ENCODE measurements at places on chromosomes 12 and 14.

DNA sequence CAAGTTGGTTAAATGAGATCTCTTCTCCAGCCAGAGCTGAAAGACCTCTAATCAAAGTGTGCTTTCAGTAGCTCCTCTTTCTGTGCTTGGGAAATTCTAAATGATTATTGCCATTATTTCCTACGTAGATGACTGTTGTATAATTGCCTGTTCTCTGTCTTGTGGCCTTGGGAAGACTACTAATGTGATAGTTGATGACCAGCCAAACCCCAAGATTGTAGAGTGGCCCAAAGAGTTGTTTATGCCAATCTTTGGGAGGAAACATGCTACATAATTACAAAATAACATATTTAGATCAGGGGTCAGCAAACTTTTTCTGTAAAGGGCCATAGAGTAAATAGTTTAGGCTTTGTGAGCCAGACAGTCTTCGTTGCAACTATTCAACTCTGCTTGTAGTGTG, 135.1 kb upstream of the DIO2 start:
- no peak for DNase-seq

GRCh38 chr14:64235652-64236640, 58.2 kb downstream of the ESR2 start:
- peak; percentile 8 for DNase-seq

DNA sequence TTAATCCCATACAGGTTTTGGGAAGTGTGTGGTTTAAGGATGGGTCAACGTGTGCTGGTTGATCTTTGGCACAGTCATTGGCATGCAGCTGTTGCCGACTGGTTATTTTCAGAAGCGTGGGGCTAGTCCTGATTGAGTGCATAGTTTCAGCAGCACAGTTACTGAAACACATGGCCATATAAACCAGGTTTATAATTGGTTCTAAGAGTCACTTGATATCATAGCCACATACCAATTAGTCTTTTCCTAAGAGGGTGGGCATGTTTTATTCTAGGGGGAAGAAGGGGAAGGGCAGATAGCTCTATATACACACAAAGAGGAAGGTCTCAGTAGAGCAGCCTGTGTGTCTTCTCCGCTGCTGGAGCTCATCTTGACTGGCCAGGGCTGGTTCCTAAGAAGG, 11.0 kb upstream of the RPS6KL1 start:
- no peak for DNase-seq

GRCh38 chr12:129788506-129789084, 115.2 kb downstream of the TMEM132D start:
- no peak for DNase-seq

DNA sequence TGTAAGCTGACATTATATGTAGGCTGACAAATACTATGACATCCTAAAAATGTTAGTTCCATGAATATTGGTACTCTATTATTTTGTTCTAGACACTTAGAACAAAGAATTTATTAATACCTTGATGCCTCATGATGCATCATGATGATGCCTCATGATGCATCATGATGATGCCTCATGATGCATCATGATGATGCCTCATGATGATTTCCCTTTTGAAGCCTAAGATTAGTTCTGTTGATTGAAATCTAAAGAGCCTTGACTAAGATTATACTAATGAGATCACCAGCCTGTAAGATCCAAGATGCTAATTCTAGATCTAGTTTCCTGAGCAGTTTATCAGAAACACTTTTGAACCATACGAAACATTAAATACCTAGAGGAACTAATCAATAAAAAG, 4.6 kb upstream of the CEP128 start:
- DNase-seq: no peak

GRCh38 chr14:90720336-90720735, 95.9 kb downstream of the TTC7B start:
- no peak for DNase-seq

GRCh38 chr12:28958553-28959195, 190.4 kb upstream of the FAR2 start:
- no peak for DNase-seq

DNA sequence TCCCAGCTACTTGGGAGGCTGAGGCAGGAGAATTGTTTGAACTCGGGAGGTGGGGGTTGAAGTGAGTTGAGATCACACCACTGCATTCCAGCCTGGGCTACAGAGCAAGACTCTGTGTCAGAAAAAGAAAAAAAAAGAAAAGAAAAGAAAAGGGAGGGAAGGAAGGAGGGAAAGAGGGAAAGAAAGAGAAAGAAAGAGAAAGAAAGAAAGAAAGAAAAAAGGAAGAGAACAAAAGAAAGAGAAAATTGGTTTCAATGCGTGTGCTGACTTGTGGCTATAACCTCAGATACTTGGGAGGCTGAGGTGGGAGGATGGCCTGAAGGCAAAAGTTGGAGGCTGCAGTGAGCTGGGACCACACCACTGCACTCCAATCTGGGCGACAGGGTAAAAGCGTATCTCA, 128.4 kb upstream of the TBX3 start:
- DNase-seq: no peak

DNA sequence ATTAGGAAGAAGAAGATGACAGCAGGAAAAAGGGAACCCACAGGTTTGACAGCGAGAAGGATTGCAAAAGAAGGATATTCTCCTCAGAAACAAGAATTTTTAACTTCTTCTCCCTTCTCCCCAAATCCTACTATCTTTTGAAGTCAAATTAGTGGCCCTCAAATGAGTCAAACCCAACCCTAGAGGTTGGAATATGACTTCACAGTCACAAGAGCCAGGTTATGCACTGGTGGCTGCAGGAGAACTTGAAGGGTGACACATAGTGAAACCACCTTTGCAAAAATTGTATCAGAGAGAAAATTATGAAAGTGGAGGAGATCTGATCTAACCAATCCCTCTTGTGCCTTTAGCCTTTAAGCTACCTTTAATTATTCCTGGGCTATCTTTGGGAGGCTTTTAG, 386.2 kb upstream of the CCDC196 start:
- DNase-seq: no peak

DNA sequence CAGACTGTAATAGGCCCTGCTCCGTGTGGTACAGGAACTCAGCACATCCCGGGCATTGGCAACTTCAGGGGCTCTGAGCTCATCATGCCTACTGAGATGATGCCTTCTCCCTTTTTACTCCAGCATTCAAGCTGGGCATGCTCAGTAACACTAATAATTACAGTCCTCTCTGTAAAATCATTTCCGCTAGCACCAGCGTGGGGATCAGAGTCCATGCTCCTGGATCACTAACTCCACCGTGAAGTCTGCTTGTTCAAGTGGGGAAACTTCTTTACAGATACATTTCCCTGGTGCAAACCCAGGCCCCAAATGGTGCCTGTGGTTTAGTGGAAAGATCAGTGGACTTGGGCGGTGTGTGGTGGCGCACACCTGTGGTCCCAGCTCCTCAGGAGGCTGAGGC, 16.7 kb downstream of the CLSTN3 start:
- DNase-seq: no peak

DNA sequence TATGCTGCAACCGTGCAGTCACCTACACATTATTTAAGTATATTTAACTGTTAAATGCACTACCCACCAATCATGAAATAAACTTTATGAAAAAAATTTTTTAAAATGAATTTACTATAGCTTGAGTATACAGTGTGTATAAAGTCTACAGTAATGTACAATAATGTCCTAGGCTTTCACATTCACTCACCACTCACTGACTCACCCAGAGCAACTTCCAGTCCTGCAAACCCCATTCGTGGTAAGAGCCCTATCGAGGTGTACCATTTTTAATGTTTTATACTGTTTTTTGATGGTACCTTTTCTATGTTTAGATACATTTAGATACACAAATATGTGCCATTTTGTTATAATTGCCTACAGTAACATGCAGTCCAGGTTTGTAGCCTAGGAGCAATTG, 48.1 kb downstream of the KLRG1 start:
- DNase-seq: no peak

DNA sequence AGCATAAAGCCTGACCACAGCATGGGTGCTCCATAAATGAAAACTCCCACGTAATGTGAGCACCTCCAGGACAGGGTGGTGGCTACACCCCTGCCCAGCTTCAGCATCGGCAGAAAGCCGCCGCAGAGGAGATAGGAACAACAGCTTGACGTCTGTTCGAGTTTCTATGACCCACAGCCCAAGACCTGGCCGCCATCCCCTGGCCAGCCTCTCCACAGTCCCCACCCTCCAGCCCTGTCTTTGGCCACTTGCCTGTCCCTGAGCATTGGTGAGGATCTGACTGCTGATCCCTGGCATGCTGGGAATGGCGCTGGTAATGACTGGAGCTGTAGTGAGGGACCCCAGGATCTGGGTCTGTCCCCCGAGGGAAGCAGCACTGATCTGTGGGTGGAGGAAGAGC, 21.3 kb downstream of the POU6F1 start:
- DNase-seq: no peak

DNA sequence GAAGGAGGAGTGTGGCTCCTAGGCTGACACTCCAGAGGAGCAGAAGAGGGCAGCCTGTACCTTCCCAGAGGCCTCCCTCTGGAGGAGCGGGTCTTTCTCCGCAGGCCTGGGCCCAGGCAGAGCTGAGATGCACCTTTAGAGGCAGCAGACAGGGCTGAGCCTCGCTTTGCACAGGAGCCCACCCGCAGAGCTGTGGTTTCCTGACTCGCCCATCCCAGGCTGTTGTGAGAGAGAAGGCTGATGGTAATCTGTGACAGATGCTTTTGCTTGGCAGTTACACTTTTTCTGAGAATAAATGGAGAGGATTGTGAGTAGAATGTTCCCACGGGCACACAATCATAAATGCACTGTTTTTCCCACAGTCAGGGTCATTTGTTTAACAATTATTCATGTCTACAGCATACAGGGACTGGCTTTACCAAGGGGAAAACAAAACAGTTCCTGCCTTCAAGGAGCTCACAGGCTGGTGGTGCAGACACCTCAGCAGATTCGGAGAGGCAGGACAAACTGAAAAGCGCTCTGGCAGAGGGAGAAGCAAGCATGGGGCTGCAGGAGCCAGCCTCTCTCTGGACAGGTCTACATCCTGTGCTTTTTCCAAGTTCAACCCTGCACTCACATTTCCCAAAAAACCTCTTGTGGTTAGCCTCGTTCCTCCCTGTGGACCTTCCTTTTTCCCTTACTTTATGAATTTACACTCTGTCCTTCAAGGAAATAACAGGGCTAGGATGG, 13.9 kb downstream of the EVL start:
- DNase-seq: no peak

DNA sequence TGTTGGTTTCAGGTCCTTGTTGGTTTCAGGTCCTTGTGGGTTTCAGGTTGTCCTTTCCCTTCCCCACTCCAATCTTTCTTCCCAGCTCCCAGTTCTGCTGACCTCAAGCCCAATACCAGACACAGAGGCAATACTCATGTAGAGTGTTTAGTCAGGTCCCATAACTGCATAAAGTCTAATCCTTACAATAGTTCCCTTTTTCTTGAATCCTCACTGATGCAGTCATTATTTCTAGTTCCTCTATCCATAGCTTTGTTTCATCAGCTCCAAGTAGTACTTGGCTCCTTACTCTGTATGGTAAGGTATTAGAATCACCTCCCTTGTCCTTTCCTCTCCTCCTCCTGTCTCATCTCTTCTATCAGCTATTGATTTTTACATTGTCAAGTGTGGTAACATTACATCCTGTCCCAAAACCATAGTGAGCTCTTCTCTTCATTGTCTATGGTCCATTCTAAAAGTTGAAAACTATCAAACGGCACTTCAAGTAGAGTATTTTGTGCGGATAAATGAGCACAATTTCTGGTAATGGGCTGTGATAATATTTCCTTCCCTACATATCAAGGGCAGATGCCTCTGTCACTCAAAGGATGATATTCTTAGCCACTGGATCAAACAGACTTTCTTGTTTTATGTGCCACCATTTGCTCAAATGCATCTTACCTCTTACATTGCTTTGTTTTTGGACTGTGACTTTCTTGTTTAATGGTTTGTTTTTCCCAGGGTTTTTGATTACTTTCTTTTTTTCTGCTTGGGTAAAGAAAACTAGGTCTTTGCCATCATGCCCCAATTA, 57.2 kb upstream of the JDP2 start:
- no peak for DNase-seq

DNA sequence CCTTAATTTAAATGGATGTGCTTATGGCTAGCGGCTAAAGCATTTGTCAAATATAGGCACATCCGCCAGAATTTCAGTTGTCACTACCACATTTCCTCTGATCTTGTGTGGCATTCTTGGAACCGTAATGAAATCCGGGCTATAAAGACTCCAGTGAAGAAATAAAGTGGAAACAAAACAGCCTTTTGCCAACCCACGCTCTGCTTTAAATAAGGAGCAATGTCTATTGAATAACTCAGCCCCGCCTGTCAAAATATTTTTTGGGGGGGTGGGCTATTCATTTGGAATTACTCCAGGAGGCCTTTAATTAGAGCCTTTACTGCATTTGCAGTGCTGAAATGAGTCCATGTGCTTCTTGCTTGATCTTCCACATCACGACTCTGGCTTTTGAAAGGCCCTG, 179.6 kb upstream of the RPH3A start:
- DNase-seq: no peak

DNA sequence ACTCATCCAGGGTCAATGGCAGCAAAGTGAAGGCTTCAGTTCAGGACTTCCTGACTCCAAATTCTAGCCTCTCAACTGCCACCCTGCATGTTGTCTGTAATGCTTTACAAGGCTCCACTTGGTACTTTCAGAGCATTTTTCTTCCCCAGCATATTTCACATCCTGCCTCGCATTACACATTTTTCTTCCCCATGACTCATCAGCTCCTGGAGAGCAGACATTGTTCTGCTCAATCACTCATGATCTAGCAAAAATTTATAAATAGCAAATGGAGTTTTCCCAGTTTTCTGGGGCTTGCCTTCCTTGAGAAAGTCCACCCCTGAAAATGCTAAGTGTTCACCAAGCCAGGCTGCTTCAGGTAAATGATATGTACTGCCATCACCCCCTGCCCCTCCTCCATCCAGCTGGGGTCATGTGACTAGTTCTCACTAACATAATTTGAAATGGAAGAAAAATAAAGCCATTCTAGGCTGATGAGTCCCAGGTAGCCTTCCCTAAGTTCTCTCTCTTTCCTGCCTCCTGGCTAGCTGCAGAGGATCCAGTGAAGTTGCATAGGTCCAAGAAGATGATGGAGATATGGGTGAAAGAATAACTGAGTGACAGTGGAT, 69.4 kb downstream of the ARMH4 start:
- no peak for DNase-seq

GRCh38 chr12:66036317-66036716, 94.2 kb downstream of the LLPH start:
- DNase-seq: no peak
